Karpas-422 (cell line): ENCODE measurements at places on chromosomes 7 and 10. TPM values are rescaled to one million over a fixed set of nuclear protein-coding genes. Genes with fewer than 3 reads are reported as not detected.

DNA sequence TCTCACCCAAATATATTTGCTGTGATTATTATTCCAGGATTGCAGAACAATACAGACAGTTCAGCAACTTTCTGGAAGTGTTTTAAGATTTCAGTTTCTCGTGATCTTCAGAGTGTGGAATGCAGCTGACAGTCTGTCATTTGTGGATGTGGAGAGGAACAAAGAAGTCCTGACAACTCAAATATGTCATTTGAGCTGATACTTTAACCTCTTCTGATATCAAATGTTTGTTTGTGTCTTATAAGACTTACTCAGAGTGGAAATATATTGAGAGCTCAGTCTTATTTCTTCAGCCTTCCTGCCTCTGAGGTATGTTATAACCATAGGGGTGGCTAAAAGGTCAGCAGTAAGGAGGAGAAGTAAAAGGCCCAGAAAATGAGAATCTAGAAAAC, 96.4 kb downstream of the OSBPL3 start:
- DNase-seq: peak; percentile 58

DNA sequence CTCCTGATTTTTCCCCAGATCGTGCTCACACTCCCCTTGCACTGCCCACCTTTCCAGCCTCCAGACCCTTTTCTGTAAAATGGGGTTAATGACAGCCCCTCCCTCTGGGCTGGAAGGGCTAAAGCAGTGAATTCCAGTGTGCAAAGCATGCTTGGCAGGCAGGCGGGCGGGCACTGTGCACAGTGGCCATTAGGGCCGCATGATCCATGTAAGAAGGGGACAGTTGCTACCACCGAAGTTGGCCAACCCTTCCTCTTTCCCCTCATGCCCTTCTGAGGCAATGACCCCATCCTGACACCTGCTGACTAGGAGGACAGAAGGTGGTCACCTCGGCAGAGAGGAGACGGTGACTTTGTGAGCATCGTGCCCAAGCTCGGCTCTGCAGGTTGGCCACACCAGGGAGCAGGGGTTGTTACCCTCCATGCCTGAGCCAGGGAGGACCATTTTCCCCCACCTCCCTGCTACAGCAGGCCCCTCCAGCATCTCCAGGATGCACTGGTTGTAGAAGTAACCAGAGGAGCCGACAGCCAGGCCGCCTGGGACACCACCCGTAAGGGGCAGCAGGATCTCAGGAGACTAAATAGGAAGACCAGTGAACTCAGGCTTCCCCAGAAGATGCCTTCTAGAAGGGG, 166.4 kb downstream of the SLIT1 start:
- DNase-seq: no peak

Gene CDK1
- 54.4 and 129 TPM in 2 replicates for total RNA-seq

- DNase-seq: no peak
Measured at GRCh38 chr7:130008941-130009847, 42.0 kb downstream of the ZC3HC1 start.

Gene ZDHHC6
- 20.9 and 33.9 TPM in 2 replicates for total RNA-seq

Gene EGFR
- not detected in 2 replicates for total RNA-seq

DNA sequence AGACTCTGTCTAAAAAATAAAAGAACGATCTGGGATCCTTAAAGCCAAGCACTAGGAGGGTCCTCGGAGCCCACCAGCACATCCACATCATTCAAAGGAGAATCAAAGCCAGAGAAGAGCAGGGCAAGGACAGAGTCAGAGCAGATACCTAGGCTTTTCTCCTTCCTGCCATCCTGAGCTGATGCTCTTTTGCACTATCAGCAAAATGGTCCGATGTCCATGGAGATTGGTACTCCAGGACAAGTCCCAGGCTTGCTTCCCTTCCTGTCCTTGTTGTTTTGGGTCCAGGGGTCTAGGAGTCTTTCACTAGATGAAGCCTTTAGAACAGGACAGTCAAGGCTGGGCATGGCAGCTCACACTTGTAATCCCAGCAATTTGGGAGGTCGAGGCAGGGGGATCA, 58.0 kb upstream of the ELN start:
- DNase-seq: no peak

GRCh38 chr10:103845972-103846371, 9.4 kb downstream of the SH3PXD2A start:
- DNase-seq: no peak

Gene LRRC4
- total RNA-seq: 39.6 and 52.0 TPM in 2 replicates

DNA sequence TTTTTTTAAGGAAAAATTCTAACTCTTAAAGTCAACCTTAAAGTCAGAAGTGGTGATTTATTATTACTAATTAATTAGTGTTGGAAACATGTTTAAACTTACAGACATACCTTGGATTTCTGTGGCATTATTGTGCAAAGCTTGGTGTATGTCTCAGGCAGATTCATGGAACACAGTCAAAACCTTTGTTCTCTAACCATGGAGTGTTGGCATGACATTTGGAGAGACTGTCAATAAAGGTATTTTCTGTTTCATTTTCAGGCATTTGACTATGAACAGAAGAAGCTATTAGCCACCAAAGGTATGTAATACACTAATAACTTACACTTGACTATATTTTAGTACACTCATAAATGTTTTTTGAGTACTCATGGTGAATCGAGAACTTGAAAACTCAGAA, 293.7 kb downstream of the BICC1 start:
- DNase-seq: no peak

GRCh38 chr7:143314127-143314526, 1.8 kb upstream of the CLCN1 start:
- DNase-seq: no peak

GRCh38 chr10:119351189-119351588, 143.8 kb downstream of the GRK5 start:
- DNase-seq: no peak

Gene CARD11
- 38.5 and 87.2 TPM in 2 replicates for total RNA-seq
